Brain pericyte (primary cell): ENCODE measurements at places on chromosomes 1 and 21.

DNA sequence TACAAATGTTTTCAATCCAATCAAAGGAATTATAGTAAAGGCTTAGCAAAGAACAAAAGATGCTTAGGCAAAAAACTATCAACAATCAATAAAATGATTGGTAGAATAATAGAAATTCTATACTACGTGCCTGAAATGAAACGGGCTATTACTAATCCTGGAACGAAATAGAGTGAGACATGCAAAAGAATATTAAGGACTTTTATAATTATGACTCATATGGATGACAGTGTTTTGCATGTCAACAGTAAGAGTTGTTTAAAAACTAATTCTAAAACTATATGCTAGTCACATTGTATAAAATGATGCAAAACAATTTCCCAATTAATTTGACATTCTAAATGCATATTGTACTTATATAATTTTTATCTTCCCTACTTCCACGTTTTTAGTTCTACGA is 35.6 kb downstream of the LRRIQ3 start:
- no peak for DNase-seq

- no peak for DNase-seq
These were observed 38.2 kb downstream of the H3-3A start for GRCh38 chr1:226100436-226101391.

DNA sequence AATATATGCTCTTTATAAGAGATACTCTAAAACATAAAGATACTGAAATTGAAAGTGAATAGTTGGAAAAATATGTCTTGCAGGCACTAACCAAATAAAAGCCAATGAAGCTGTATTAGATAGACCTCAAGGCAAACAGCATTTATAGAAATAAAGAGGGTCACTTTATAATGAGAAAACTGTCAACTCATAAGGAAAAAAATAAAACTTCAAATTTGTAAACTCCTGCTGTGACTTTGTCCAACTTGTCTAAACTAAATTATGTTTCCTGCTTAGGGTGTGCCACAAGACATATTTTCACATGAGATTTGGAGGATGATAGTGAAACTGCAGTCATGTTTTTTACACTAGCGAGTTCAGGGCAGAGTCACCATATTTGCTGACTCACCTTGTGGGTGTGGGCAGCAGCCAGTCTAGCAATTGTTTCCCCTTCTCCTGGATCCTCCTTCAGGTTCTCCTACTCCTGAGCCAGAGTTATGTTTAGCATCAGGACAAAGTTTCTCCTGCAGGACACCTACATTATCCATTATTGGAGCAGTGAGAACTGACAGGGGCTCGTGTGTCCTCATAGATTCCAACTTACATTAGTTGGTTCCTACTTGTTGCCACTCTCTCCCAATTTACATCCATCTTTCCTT is 43.8 kb downstream of the CD53 start:
- DNase-seq = no peak

- DNase-seq = no peak
These were observed 7.5 kb upstream of the MAN1A2 start for GRCh38 chr1:117359561-117360289.

- DNase-seq = no peak
These were observed 39.4 kb downstream of the OR10Z1 start for GRCh38 chr1:158644449-158644848.

DNA sequence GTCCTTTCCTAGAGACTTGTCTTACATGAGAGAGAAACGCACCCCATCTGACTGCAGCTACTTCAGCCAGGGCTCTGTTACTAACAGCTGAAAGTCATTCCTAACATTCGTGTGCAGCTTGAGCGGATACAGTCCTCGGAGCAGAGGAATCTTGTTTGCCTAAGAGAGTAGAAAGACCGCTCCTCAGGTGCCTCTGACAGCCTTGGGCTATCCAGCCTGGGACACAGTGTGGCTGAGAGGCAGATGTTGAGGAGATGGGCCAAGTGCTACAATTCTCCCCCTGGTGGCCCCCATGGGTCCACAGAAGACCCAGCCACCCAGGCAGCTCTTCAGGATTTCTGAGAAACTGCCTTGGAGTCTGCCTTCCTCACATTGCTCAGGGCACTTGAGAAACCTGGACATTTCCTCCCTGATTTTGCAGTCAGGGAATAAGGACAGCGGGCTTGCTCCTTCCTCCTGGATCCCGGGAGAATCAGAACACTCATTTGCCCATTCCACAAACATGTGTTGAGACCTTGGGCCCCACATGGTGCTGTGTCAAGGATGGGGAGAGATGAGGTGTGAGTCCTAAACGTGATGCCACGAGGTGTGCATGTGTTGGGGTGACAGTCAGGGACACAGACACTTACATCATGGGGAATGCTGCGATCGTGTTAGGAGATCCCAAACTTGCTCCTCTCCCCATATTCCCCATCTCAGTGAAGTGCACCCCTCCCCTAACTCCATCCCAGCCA is 13.1 kb downstream of the TRIM62 start:
- DNase-seq = no peak

DNA sequence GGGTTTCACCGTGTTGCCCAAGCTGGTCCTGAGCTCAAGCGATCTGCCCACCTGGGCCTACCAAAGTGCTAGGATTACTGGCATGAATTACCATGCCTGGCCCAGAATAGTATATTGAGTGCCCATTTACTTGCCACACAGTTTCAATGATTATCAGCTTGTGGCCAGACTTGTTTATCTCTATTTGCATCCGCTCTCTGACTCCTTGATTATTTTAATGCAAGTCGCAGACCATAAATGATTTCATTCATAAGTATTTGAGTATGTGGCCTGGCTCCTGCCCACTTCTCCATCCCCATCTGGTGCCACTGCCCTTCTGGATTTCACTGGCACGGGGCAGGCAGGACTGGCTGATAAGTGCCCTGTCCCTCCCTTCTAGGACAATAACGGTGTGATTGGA is 18.2 kb upstream of the TRNAU1AP start:
- no peak for DNase-seq

GRCh38 chr1:47411436-47411835 is 4.6 kb upstream of the FOXE3 start:
- DNase-seq = no peak

DNA sequence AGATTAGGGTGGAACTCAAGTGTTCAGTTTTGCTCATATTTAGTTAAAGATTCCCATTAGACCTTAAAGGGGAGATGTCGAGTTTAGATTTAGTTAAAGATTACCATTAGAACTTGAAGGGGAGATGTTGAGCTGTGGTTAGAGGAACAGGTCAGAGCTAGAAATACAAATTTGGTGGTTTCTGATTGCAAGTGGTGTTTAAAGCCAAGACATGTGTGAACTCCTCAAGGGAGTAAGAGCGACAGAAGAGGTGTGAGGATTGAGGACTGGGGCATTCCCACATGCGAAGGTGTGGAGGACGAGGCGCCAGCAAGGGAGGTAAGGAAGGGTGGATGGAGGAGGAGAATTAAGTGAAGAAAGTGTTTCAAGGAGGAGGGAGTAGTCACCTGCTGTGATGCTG is 168.6 kb downstream of the IER5 start:
- no peak for DNase-seq

DNA sequence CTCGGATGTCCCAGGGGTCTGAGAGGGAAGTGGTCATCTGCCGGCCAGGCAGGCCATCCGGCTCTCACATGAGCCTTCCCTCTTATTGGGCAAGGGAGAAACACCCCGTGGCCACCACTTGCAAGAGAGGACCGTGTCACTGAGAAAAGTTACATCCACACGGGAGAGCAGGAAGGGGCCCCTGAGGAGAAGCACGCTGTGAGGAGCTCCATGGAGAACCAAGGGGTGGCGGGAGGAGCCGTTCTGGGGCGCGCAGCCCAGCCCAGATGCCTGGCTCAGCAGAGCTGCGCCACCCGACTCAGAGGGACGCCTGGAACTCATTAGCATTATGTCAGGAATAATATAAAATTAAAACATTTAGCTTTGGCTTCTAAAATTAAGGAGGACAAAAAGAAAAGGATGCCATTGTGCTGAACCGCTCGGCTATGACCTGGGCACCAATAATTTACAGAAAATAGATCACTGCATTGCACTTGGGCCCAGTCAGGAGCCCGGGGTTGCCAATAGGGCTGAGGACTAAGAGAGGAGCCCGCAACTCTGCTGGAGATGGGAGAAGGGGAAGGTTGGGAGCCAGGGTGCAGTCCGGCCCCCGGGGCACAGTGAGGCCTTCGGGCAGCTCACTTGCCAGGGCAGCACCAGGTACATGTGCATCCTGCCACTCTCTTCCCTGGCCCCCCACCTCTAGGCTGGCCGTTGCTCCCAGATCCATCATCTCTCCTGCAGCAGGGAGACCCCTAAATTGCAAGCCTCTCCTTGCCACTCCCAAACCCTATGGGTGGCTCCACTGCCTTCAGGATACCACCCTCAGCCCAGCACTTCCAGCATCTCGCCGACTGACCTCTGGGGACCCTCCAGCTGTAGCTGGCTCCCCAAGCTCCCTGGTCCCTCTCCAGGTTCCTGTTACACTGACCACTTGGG is 84.8 kb downstream of the DMRTB1 start:
- DNase-seq = no peak

DNA sequence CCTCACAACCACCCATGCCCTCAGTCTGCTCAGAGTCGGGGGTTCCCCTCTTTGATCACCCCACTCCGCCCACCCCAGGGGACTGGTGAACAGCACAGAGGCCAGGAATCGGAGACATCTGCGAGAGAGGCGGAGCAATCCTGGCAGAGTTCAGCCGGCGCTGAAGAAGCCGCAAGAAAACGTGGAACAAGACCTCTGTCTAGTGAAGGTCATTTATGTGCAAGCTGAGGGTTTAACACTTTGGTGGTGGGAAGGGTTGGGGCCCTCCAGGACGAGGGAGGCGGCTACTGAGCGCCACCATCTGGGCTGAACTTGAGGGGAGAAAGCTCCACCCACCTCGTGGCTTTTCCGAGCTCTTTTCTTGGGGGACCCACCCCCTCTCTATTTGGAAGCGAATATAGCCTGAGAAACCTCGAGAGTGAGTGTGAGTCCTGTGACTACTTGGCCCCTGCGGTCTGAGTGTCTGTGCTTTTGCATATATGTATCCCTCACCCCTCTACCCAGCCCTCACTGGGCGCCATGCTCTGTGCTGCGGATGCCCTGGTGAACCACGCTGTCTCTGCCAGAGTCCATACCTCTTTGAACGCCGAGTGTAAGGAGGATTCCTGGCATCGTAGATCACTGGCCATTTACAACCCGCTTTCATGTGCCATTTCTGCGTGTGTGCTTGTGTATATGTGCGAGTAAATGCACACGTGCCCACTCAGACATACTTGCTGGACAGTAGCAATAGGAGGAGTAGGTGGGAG is 1.2 kb upstream of the EPHA10 start:
- no peak for DNase-seq

- DNase-seq = no peak
These were observed 151.1 kb upstream of the C8B start for GRCh38 chr1:57116871-57117270.

DNA sequence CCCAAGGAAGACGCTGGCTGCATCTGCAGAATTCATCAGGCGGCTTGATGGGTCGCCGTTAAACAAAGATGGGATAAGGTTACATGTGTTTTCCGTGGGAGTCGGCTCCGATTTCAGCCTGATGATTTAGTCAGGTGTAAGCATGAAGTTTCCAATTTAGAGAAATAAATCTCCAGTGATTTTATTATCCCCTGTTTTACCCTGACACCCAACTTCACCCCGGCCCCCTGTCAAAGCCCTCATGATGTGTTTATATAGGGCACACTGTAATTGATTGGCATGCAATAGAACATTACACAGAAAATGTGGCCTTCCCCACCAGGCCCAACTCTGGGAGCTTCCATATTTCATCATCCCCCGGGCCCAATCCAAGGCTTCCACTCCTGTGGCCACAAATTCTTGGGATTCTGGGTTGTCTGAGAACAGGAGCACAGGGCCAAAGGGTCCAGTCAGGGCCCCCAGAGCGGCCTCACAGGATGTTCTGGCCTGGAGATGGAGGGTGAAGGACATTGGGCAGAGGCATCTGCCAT is 72.5 kb downstream of the FOXD2 start:
- DNase-seq = no peak

- DNase-seq = no peak
These were observed 56.9 kb upstream of the TMPRSS2 start for GRCh38 chr21:41564871-41565274.

- DNase-seq = no peak
These were observed 13.2 kb downstream of the PSMD4 start for GRCh38 chr1:151267760-151268159.

- DNase-seq = no peak
These were observed 94.4 kb downstream of the SLC45A1 start for GRCh38 chr1:8412183-8412831.

DNA sequence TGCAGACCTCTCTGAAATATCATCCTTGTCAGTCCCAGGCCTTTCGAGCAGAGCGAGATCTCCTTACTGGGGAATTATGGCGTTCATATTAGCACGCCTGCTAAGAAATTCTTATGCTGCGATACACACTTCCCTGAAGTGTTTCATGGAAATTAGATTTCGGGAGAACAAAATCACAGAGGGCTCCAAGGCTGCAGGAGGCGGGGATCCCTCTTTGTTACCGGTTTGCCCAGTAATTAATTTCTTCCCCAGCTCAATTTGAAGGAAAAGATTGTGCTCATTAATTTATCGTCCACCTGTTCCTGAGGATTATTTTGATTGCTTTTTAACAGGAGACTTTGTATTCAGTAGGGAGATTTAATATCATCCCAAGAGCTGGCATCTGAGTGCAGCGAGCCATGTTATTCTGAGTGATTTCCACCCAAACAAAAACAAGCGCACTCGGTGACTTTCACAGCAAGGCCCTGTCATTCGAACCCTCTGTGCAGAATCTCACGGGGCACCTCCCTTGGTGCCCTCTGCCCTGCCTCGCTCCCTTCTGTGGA is 202.3 kb upstream of the GALNT2 start:
- DNase-seq = no peak

DNA sequence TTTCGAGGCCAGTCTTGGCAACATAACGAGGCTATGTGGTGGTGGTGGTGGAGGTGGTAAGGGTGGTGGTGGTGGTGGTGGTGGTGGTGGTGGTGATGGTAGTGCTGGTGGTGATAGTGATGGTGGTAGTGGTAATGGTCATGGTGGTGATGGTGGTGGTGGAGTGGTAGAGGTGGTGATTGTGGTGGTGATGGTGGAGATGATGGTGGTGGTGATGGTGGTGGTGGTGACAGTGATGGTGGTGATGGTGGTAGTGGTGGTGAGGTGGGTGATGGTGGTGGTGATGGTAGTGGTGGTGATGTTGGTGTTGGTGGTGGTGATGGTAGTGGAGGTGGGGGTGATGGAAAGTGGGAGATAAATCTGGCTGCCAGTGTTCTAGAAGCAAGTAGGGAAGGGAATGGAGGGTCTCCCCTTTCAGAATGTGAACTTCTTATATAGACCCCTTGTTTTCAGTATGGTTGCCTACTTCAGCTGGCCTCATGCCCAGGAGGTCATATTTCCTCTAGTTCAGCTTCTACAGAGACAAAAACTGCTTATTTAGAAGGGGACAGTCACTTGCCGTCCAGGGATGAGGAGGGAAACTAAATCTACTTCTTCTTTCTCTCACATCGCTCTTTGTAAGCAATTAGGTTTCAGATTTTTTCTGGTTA is 27.5 kb downstream of the SH3BGR start:
- no peak for DNase-seq

DNA sequence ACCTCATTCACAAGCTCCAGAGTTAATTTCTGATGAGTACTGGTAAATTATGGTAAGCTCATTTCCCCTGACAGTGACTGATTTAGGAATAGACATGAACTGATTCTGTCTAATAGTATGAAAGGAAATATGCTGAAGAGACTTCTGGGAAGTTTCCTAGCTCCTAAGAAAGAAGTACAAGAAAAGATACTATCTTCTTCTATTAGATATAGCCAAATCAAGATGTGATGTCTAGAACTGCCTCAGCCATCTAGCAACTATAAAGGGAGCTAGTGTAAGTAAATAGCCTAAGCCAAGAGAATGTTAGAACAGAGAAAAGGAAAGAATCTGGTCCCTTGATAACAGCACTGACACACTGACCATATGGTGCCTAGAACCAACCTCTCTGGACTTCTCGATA is 10.7 kb upstream of the PHTF1 start:
- DNase-seq = no peak
